Calu3 (cell line): ENCODE measurements at places on chromosomes 5 and 9.

DNA sequence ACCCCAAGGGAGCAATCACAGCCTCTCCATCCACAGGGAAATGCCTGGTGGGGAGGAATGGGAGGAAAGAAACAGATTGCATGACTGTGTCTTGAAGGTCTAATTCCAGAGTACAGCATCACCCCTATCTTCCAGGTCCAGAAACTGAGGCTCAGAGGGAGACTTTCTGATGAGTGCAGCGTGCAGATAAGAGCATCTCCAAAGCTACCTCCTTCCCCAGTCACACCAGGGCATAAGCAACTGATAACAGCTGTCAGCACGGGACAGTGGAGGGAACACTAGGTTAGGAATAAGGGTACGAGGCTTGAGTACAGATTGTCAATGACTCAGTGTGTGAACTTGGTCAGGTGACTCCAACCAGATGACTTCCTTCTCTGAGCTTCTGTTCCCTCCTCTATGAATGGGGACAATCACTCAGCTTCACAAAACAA is 126.9 kb downstream of the KCNIP1 start:
- no peak for DNase-seq

DNA sequence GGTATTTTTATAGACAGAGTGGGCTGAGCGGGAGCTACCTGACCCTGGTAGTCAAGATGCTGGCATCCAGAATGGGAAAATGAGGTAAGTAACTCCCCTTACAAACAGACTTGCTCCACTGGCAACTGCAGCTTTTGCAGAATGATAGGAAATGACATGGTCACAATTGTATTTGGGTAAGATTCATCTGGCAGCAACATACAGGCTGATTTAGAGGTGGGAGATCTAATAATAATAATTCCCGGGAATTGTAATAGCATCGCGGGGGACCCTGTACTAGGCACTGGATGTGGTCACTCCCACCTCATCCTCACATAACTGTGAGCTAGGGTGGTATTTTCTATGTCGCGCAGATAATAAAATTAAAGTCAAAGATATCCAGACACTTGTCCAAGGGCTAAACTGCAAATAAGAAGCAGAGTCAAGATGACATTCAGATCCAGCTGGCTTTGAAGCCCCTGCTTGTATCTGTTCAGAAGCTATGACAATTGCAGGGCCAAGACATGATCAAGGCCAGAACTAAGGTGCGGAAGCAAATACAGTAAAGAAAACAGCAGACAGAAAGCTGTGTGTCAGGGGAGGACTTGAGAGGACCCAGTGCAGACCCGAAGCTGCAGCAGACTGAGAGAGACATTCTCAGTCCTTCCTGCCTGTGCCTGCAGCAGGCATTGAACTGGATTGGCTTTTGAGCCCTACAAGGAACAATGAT is 507.2 kb downstream of the BNC2 start:
- no peak for DNase-seq

DNA sequence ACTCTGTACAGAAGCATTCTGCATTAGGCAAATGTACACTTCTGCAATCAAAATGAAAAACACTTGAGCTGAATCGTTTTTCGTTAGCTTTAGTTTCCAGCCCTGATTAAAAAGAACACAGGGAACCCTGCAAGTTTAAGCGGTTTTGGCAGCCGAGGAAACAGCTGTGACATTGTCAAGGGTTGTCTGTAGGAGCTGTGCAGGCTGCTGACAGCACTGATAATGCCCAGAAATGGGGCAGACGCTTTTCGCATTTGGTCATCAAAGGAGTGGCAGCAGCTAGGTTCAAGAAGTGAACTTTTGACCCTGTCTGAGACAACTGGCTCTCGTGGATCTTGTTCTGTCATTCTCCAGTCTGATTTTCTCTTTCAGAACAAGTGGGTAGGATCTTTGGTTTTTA is 165.6 kb upstream of the CCDC152 start:
- no peak for DNase-seq

GRCh38 chr9:42396318-42396717 is 212.9 kb downstream of the SPATA31A6 start:
- no peak for DNase-seq

GRCh38 chr9:131346559-131346958 is 47.3 kb upstream of the PRRC2B start:
- no peak for DNase-seq

- no peak for DNase-seq
These were observed 274.9 kb downstream of the PIK3R1 start for GRCh38 chr5:68490406-68490805.

DNA sequence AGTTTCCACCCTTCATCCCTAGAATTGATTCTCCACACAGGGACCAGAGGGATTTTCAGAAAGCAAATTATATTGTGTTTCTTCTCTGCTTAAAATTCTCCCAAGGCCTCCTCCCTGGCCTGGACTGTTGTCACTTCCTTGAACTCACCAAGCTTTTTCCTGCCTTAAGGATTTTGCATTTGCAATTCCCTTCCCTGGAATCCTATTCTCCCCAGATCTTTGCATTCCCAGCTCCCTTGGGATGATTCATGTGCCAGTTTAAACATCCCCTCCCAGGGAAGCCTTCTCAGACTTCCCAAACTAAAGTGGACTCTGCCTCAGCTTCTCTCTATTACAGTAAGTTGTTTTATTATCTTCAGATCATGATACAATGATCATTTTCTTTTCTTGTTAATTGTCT is 35.2 kb upstream of the PDE8B start:
- DNase-seq = no peak

DNA sequence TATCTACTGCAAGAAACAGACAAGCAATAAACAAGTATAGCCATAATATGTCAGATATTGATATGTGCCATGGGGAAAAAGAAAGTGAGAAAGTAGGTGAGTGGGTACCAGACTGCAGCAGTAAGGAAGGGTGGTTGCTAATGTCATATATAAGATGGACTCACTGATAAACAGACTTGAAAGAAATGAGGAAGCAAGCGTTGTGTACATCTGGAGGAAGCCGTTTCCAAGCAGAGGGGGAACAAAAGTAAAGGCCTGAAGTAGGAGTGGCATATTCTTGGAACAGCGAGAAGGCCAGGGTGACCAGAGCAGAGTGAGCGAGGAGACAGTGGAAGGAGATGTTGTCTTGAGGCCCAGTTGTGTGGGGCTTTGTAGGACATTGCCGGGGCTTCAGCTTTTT is 142.2 kb upstream of the MAP3K1 start:
- DNase-seq = no peak

GRCh38 chr5:7683753-7684152 is 167.2 kb downstream of the CFAP90 start:
- DNase-seq = no peak

- DNase-seq = no peak
These were observed 1424.5 kb upstream of the NUDT12 start for GRCh38 chr5:104987074-104987473.

DNA sequence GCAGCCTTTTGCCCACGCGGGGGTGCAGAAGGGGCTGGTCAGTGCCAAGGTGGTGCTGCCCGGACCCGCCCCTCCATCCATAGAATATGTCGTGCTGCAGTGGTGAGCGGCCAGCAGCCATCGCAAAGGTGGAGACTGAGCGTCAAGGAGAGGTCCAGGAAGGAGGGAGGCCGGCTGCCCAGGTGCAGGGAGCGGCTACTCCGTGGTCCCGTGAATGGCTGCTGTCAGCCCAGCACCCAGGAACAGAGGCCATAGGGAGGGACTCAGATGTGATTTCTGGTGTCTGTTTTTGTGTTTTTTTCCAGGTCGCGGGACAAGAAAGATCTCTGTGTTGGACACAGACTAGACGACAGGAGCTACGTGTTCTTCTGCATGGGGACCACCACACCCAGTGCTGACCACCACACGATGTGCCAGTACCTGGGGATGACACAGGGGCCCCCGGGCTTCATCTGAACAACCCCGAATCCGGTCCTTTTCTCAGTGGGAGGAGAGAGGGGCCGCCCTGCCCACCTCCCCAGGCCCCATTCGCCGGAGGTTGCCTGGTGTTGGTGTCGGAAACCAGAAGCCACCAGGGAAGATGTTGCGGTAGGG is 29.0 kb downstream of the PAEP start:
- no peak for DNase-seq

GRCh38 chr9:69885931-69886330 is 65.3 kb downstream of the CFAP95 start:
- DNase-seq = no peak

DNA sequence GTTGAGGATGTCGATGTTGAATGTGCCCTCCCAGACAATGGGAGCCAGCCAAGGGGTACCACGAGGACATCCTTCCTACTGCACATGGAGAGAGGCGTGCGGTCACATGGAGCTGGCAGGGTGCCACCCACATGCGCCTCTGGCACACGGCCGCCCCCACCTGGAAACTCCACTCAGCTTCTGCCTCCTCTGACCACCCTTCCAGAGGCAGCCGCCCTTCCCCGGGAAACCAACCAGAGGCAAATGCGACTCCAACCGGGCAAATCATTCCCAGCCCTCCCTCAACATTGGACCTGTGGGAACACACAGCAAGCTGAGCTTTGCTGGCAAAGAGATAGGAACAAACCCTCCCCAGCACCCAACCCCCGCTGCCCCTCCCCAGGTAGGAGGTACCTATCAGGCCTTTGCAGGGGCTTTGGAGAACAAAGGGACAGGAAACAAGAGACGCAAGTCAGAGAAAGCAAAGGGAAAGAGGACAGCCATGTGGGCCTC is 17.5 kb downstream of the ABO start:
- DNase-seq = no peak
